ENCODE measurements at places on chromosomes 3 and 15.
A peak's percentile ranks its signal among the peaks of the same experiment; 100 is the strongest.

DNA sequence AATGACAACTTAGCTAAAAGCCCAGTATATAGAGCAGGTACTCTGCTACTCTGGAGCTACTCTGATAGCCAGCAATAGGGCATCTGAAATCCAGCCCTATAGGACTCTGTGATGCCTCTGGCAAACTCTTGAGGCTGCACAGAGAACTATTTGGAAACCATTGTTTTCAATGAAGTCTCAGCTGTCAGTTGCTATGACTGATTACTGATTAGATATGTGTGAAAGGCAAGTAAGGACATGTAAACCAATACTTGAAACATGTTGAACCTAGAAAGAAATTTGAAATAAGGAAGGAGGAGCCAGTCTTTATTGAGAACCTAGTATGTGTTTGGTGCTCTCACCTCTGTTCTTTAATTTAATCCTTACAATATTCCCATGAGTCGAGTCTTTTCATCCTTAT, 40.2 kb upstream of the CRTC3 start:
- no peak for DNase-seq

DNA sequence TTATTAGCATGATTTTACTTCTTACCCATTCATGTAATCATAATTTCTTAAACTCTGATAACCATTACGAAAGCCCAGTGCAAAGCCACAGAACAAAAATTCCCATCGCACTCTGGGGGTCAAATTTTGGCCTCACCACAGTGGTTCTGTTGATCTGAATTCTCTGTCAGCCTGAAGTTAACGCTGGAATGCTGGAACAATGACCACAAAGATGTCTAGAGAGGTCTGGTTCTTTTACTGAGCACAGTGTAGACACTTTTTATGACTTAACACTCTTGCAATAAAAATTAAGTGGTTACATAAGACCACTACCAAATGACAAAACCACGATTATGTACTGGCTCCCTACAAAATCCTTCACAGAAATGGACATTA, 94.7 kb downstream of the PDZRN3 start:
- no peak for DNase-seq

DNA sequence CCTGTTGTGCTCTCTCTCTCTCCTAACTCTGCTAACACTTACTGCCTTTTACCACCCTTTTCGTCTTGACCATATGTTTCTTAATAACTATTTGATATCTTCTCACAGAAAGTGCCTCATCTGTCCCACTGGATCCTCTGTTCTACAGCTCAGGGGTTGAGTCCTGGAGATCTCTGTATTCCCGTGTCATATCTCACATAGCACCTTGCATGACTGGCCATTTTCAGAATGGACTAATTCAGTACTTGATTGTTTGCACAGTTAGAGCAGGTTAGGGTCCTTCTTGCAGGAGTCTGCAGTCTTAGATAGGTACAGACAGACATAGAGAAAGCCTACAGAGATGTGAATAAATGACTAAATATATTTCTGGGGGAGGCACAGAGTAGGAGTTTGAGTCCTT, 20.9 kb downstream of the HACD3 start:
- no peak for DNase-seq

GRCh38 chr15:82021992-82022391, 23.8 kb downstream of the MEX3B start:
- DNase-seq, result no peak

- DNase-seq, result no peak
Measured at GRCh38 chr3:194447161-194447560, 39.6 kb downstream of the ATP13A3 start.

DNA sequence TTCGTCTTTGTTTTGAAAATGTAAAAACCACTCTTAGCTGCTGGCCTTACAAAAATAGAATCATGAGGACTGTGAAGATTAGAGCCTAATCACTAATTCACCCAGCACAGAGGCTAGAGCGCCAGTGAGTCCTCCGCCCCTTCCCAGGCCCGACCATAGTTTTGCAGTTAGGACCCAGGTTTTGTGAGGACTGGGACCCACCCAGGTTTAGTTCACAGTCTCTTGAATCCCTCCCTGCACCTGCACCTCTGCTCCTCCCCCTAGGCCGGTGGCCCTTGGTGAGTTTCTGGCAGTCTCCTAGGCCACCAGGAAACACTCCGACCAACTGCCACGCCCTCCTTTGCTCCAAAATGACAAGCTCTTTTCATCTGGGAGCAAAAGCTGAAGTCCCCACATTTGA, 136.0 kb upstream of the CCDC54 start:
- peak; percentile 20 for DNase-seq

DNA sequence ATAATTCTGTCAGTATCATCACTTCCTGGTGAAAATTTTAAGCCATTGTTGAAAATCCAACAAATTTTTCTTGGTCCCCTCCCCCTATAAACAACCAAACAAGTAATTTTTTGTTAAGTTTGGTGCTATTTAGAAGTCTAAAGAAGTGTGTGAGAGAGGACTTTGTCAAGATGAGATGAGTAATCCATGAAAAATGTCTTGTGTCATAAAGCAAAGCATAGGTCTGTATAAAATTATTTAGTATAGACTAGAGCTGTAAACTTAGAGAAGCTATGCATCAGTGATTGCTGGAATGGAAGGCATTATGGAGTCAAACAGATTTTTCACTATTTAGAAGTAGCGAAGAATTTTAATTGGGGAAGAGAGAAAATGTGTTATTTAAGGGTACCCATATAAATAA, 31.4 kb downstream of the MAPK6 start:
- DNase-seq, result no peak

- no peak for DNase-seq
Measured at GRCh38 chr15:36893276-36893675, 207.1 kb downstream of the MEIS2 start.

DNA sequence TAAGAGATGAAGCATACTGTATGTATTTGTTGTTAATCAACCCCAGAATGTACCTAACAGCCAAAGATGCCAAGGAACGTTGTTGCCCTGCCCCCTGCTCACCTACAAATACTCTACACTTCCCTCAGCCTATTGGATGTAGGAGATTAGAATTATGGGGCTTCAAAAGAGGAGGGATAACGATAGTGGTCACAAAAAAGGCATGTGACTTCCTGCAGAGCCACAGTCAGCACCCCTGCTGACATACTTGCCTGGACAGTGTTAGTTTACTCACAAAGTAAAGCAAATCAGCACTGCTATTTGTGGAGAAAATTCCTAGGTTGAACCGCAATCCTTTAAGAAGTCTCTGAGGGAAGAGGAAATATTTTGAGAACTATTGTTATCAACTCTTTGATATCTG, 37.9 kb downstream of the PARP15 start:
- DNase-seq, result no peak

DNA sequence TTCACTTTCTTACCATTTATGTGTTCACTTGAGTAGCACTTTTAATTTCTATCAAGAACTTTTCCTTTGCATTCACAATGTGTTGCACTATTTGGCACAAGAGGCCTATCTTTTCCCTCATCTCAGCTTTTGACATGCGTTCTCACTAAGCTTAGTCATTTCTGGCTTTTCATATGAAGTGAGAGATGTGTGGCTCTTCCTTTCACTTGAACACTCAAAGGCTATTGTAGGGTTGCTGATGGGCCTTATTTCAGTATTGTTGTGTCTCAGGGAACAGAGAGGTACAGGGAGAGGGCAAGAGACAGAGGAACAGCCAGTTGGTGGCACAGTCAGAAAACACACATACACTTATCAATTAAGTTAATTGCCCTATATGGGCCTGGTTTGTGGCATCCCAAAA, 127.4 kb upstream of the MLF1 start:
- no peak for DNase-seq

DNA sequence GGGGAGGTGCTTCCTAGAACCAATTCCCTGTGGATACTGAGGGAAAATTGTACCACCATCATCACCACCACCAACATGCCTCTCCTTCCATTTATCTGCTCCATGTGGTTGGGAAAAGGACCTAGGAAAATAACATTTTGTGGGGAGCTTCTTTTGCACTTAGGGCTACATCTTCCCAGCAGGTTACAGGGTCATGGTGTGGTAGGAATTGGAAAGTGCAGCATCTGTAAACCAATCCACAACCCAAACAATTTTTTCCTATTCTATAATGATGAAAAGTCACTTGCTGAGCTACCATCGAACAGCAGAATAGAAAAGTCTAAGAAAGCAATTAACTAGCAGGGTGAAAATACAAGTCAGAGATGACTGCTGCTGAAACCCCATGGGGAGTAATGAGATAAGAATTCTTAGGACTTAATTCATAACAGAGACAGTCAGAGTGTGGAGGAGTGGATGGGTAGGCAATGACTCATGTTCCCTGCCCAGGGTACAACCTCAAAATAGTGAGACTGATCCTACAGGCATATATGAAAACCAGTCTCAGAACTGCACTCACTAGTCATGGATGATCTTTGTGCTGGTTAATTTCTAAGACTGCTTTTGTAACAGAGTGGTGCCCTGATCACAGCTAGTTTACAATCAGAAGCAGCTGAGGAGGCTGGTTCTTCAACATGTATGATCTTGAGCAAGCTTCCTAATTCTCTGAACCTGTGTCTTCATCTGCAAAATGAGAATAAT, 38.1 kb upstream of the LEKR1 start:
- DNase-seq, result no peak

- peak; percentile 58 for DNase-seq
Measured at GRCh38 chr15:91224755-91225380, 124.8 kb downstream of the SV2B start.

DNA sequence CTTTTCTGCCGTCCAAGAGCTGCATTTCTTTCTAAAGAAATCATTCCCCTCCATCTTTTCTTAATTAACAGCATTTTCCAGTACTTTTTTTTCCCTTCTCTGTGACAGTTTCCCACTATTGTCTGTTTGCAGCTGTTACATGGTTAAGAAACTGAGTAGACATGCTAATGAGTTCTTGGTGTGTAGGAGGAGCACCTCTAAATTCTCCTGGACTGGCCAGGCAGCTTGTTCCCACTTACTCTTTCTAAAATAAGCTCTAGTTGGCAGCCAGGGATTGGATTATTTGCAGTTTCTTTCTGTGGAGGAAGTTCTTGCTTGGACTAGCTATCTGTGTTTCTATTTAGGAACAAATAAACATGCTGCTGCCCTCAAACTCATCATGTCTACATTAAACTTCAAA, 235.1 kb upstream of the GAP43 start:
- DNase-seq, result no peak

- DNase-seq, result no peak
Measured at GRCh38 chr3:72260588-72260910, 475.6 kb upstream of the PROK2 start.

GRCh38 chr15:71151081-71151480, 35.8 kb downstream of the THSD4 start:
- DNase-seq, result no peak

- DNase-seq, result peak; percentile 68
Measured at GRCh38 chr3:179929091-179929529, 107.6 kb downstream of the PEX5L start.

GRCh38 chr3:160129459-160130061, 95.7 kb upstream of the C3orf80 start:
- DNase-seq, result no peak

GRCh38 chr15:30919877-30920550, 16.3 kb downstream of the FAN1 start:
- DNase-seq, result no peak

DNA sequence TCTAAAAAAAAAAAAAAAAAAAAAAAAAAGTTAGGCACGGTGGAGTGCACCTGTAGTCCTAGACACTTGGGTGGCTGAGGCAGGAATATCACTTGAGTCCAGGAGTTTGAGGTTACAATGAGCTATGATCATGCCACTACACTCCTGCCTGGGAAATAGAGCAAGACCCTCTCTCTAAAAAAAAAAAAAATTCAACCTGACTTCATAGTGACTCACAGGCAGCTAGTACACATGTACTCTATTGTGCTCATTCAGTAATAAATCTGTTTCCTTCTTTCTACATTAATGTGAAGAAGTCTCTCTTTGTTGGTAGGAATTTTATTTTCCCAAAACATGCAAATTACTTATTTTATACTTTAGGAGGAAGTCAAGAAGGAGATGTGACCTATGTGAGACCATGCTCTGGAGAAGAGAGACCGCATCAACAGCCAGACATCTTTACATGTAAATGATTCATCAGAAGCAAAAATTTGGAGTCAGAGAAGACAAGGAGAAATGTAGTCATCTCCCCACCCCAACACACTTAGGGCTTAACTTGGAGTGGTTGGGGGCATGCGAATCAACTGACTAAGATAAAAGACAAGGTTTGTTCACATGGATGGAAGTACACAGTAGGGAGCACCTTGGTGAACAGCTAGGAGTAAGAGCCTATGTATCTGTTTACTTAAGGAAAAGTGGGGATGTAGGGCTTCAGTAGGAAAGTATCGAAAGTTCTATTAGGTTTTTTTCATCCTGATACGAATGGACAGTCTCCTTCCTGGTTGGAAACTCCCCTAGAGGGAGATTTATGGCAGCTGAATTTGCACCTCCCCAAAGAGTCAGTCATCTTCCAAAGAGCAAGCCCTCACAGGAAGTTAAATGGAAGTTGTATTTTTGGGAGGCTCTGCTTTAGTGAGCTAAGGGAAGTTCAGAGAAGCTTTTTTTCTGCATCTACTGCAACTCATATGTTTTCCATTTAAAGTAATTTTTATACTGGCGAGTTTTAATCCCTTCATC, 23.0 kb upstream of the NMD3 start:
- no peak for DNase-seq

- no peak for DNase-seq
Measured at GRCh38 chr15:41284427-41285177, 47.8 kb downstream of the OIP5 start.

DNA sequence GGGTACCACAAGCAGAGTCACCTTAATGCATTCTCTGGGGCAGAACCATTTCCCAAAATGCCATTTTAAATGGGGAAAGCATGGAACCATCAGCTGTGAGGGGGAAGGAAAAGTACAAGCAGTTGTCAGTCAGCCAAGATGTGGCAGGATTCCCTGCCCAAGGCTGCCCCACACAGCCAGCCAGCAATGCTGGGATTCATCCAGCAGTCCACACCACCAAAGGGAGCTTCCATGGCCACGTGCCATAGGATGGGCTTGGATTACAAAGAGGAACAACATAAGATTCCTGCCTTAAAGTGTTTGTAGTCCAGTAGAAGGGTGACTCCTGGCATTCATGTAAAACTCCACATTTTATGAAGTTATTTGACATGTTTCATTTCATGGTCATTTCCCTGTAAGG, 233.3 kb downstream of the SHOX2 start:
- DNase-seq, result no peak

DNA sequence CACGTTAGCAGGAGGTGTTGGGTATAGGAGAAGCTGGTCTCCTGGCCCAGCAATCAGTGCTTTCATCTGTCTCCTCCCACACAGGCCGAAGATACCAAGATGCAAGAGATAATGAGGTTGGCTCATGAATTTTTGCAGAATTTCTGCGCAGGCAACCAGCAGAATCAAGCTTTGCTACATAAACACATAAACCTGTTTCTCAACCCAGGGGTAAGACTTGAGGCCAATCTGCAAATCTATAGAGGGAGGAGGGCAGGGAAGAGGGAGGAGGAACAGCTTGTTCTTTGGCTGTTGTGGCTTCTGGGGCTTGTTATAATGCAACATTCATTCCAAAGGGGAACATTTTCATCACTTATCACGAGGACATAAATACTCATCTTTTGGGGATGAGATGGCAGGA, 195.3 kb downstream of the ITPR1 start:
- DNase-seq, result no peak
